Transverse colon (tissue), 4 donors: ENCODE measurements at places on chromosomes 5 and 9. TPM values are rescaled to one million over a fixed set of nuclear protein-coding genes. Genes with fewer than 3 reads are reported as not detected.
A peak's percentile ranks its signal among the peaks of the same experiment; 100 is the strongest.

GARIN3 gene
- not detected for total RNA-seq

- H3K27me3 ChIP-seq: no peaks in the 10 kb centered on the region
- DNase-seq: no peak
- H3K4me3 ChIP-seq: no peak overlapping the region
- no peak overlapping the region for H3K27ac ChIP-seq
- no peaks in the 10 kb centered on the region for H3K36me3 ChIP-seq
Observed at GRCh38 chr5:25399878-25400480, 755.2 kb upstream of the CDH10 start.

NKD2 gene
- not detected for total RNA-seq

- no peaks in the 10 kb centered on the region for H3K36me3 ChIP-seq
- no peak overlapping the region for H3K27ac ChIP-seq
- DNase-seq: peak; percentile 55
- no peaks in the 10 kb centered on the region for H3K4me1 ChIP-seq
- H3K4me3 ChIP-seq: no peak overlapping the region
Observed at GRCh38 chr9:85425153-85425611, 316.6 kb downstream of the AGTPBP1 start.

- no peak for DNase-seq
- H3K36me3 ChIP-seq: no peaks in the 10 kb centered on the region
- no peak overlapping the region for H3K4me3 ChIP-seq
- H3K27me3 ChIP-seq: no peaks in the 10 kb centered on the region
- no peak overlapping the region for H3K27ac ChIP-seq
Observed at GRCh38 chr9:99779277-99779676, 42.4 kb upstream of the NR4A3 start.
